H4 (cell line): ENCODE measurements at places on chromosomes 3 and 15. TPM values are rescaled to one million over a fixed set of nuclear protein-coding genes. Genes with fewer than 3 reads are reported as not detected.

The GPR62 gene
- total RNA-seq = not detected in 2 replicates

The P3H2 gene
- 22.7 and 28.7 TPM in 2 replicates for total RNA-seq

The CACNA2D3 gene
- total RNA-seq = 3.8 and 4.3 TPM in 2 replicates

The CYP8B1 gene
- total RNA-seq = not detected in 2 replicates

The C3orf20 gene
- not detected in 2 replicates for total RNA-seq

The GRAMD2A gene
- 0.18 and 0.33 TPM in 2 replicates for total RNA-seq

The IQCF5 gene
- total RNA-seq = not detected in 2 replicates

The CDAN1 gene
- total RNA-seq = 8.2 and 11.6 TPM in 2 replicates

The AMOTL2 gene
- 21.5 and 23.0 TPM in 2 replicates for total RNA-seq

The TM4SF18 gene
- 0.08 and 0.39 TPM in 2 replicates for total RNA-seq
